ENCODE measurements at places on chromosomes 2 and 18.

GRCh38 chr18:62420151-62420512 lies 95.0 kb downstream of the TNFRSF11A start:
- no peak for DNase-seq

- no peak for DNase-seq
Observed at GRCh38 chr2:239575931-239576445, 175.2 kb upstream of the HDAC4 start.

- no peak for DNase-seq
Observed at GRCh38 chr18:45588376-45589355, 26.6 kb upstream of the SLC14A2 start.

GRCh38 chr2:32442020-32442467 lies 85.2 kb downstream of the BIRC6 start:
- no peak for DNase-seq

GRCh38 chr2:236061497-236061896 lies 106.7 kb downstream of the GBX2 start:
- DNase-seq, result no peak

- DNase-seq, result no peak
Observed at GRCh38 chr2:110828330-110828729, 96.0 kb downstream of the ACOXL start.

DNA sequence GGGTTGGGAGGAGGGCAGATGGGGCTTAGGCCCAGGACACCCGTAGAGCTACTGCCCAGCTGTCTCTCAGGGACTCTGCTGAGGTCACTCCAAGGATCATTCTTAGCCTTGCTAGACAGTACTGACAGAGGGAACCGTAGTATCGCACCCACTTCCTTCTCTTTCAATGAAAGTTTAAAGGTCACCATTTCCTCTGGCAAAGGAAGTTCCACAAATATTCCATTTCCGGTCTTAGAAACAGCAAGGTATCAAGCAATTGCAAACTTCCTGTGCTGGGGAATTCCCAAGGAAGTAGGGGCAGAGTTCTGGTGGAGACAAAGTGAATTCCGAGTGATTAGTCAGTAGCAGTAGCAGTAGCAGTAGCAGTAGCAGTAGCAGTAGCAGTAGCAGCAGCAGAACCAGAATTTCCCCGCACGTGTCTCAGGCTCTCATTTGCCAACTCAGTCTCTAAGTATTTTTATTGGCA lies 24.7 kb downstream of the IL1B start:
- DNase-seq, result no peak

DNA sequence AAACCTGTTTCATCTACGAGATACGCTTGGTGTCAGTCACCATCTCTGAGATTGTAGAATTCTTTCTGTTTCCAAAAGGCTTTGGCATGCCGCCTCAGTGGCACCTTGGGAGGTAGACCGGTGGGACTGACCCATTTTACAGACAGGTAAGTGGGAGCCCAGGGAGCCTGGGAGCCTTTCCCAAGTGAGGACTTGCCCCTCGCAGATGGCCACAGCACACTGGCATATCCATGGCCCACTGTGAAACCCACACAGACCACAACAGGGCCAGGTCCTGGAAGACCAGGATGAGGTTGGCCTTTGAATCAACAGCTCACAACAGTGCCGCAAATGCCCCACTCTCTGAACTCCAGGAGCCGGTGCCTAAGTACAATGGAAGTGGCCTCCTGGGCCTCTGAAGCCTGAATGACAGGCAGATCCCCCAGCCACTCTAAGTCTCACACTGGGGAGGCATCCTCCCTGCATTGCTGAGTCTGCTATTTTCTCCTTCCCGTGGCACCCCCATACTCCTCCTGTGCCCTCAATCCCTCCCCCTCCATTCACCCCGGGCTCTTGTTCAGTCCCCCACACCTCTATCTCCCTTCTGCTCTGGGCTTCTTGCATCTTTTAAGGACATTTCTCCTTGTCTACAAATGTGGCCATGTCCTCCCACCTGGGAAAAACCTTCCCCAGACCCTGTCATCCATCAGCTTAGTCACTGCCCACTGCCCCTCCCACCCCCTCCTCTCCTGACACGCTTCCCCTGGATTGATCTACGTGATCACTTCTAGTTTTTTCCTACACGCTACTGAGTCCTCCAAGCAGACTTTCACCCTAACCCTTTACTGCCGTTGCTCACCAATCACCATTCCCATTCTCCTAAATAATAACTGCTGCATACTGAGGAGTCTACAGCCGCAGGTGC lies 26.2 kb downstream of the CENPA start:
- DNase-seq, result no peak

GRCh38 chr2:184047536-184047935 lies 550.8 kb upstream of the ZNF804A start:
- DNase-seq, result no peak

DNA sequence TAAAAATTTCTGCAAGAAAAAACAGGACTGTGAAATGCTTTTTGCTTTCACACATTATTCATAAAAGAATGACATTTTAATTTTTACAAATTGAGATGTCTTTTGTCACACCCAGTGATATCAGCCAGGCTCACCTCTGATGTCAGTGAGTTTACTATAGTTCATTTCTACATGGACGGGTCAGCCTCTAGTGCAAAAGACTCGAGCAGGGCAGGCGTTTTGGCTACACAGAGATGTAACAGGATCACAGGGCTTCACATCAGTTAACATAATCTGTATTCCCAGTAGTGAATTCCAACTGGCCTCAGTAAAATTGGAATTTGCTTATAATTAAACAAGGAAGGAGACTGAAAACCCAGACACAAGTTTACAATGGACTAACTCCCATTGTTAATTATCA lies 275.6 kb upstream of the ZSWIM2 start:
- DNase-seq, result no peak

- no peak for DNase-seq
Observed at GRCh38 chr2:176128172-176128981, 1.1 kb upstream of the HOXD8 start.

- DNase-seq, result no peak
Observed at GRCh38 chr18:62399276-62399675, 74.2 kb downstream of the TNFRSF11A start.

GRCh38 chr2:126792993-126793392 lies 105.7 kb upstream of the TEX51 start:
- no peak for DNase-seq

- DNase-seq, result no peak
Observed at GRCh38 chr2:200257570-200257969, 48.9 kb upstream of the SPATS2L start.

GRCh38 chr2:159091976-159092375 lies 123.5 kb downstream of the TANC1 start:
- DNase-seq, result no peak

DNA sequence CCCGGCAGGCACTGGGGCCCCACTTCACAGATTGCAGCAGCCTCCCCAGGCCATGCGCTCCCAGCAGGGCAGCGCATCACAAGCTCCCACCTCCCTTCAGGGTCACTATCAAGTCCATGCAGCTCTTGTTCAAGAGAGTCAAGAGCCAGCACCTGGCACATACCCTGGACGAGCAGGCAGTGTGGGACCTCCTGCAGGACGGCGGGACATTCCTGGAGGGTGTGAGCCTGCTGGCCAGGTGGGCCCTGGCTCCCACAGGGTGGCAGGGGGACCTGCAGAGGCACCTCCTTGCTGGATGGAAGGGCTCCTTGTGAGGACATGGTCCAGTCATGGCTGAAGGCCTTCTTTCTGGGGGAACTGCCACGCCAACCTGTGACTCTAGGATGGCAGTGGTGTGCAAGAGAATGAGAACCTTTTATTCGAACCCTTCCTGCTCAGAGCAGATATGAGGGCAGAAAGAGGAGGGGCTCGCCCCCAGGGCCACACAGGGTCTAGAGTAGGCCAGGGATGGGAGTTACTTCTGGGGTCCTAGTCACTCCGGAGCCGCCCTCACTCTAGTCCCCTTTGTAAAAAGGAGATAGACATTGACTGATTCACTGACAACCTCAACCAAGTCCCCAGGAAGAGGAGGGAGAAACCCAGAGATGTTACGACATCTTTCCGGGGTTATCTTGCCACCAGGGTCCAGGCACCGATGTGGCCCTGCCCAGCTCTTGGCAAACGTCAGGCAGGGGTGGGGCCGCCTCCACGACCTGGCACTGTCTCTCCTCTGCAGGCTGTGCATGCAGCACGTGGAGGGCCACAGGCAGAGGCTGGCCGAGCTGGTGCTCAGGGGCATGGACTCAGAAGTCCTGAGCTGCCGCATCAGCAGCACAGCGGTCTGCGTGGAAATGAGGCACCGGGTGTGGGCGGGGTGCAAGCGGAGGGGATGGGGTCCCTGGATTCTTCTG lies 31.3 kb downstream of the HJURP start:
- no peak for DNase-seq

DNA sequence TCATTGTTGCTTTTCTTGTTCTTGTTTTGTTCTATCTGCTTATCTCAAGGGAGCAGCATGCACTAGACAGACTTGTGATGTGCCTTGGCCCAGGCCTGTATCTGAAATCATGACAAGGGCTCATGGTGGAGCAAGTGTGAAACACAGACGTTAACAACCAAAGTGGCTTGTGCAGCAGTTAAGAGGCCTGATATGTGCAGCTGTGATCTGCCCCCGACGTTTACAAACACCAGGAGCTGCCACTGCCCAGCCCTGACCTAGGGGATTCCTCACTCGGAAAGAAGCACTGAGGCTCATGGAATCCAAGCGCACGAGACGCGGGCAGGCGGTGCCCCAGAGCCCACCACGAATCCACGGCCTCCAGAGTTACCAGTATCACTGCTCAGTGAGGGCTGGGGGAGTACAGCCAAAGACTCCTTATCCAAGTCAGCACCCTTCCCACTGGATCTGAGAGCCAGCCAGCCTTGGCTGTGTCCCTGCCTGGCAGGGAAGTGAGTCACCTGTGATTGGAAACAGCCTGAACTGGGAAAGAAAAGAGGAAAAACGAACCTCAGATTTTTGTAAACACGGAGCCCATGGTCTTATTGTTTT lies 62.3 kb upstream of the SNTG2 start:
- DNase-seq, result no peak

- no peak for DNase-seq
Observed at GRCh38 chr2:152054593-152054992, 44.3 kb downstream of the CACNB4 start.

DNA sequence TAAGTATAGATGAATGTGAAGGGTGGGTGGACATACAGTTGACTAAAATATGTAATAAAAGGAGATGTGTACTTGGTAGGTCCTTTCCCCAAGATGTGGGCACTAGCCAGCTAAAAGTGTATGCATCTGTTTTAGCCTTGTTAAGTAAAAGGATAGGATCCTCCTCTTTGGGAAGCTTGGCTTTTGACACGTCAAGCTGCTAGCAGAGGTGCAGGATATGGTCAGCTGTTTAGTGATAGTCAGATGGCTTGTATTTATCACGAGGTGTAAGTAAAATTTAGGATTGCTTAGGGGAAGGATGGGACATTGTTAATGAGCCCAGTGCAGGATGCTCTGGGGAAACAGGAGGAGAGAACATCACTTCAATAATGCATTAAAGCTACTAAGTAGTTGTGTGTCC lies 1.5 kb downstream of the MFSD6 start:
- no peak for DNase-seq

DNA sequence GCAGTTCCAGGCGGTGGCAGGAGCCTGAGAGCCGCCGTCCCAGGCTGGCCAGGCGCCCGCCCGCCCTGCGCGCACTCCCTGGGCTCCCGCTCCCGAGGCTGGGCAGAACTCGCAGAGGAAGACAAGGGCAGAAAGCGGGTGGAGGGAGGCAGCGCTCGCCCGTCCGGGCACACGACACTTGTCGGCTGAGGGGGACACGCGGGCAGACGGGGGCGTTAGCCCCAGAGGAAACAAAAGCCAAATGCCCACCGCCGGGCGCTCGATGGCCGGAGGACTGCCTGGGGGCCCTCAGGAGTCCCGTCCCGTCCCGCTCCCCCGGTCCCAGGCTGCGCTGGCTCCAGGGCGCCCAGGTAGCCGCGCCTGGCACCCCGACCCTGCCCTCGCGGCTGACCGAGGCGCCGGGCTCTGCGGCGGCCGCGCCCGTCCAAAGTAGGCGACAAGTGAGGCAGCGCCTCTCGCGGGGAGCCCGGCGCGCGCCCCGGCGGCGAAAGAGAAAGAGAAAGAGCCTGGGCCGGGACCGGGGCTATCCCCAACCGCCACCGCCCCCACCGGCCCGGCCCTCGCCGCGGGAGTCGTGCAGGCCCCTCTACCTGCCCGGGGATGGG lies 491 bp downstream of the L3MBTL4 start:
- DNase-seq, result peak; percentile 83

DNA sequence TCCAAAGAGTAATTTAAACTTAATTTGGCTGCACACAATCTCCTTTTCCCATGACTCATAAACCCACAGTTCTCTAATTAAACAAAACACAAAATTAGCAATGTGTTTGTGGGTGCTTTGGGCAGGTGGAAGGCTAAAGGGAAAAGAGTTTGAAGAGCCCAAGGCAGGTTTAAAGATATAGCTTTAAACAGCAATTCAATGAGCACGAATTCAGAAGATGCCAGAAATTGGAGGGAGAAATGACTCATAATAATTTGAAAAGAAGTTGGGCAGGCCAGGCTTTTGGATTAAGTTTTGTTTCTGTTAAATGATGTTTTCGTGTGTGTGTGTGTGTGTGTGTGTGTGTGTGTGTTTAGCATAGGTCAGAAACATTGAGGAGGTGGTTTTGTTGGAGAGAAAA lies 594.8 kb upstream of the ZEB2 start:
- DNase-seq, result no peak

GRCh38 chr2:143839456-143839855 lies 680.5 kb downstream of the ZEB2 start:
- DNase-seq, result no peak

DNA sequence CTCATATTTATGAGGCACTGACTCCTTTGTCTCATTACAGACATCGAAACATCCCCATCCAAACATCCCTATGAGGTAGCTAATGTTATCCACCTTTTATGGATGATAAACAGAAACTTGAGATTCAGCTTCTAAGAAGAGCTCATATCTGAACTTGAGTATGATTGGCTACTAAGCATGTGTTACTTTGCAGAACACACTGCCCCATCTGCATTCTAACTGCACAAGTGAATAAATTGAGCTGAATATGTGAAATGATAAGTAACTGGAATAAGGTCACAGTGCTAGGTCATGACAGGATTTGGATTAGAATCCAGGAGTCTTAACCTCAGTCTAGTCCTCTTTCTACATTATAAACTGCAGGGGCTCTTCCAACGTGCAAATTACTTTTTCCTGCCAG lies 172.7 kb downstream of the SETBP1 start:
- no peak for DNase-seq

GRCh38 chr2:41657226-41657625 lies 390.6 kb upstream of the PKDCC start:
- DNase-seq, result no peak

GRCh38 chr18:38902796-38903195 lies 1337.2 kb upstream of the CELF4 start:
- no peak for DNase-seq

- no peak for DNase-seq
Observed at GRCh38 chr2:675051-675450, 2.2 kb downstream of the TMEM18 start.

DNA sequence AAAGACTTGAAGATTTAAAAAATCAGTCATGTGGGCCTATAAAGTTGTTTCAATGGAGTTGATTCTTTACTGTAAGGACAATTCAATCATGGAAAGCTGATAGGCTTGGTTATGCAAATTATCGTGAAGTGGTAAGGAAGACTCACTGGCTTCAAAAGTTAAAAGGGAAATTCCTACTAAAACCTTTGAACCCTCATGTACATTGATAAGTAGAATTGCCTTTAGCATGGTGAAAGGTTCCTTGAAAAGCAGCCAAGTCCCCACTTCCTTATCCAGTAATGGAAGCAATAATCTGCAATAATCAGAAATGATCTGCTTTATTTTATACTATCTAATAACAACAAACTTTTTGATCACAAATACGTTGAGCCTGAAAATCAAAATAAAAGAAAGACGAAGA lies 14.4 kb upstream of the CCL20 start:
- DNase-seq, result no peak
